ENCODE measurements at places on chromosomes 4 and X.

- no peak for DNase-seq
Observed at GRCh38 chr4:93658443-93658842, 170.1 kb upstream of the ATOH1 start.

GRCh38 chr4:54513204-54513603 is 144.6 kb upstream of the KIT start:
- no peak for DNase-seq

DNA sequence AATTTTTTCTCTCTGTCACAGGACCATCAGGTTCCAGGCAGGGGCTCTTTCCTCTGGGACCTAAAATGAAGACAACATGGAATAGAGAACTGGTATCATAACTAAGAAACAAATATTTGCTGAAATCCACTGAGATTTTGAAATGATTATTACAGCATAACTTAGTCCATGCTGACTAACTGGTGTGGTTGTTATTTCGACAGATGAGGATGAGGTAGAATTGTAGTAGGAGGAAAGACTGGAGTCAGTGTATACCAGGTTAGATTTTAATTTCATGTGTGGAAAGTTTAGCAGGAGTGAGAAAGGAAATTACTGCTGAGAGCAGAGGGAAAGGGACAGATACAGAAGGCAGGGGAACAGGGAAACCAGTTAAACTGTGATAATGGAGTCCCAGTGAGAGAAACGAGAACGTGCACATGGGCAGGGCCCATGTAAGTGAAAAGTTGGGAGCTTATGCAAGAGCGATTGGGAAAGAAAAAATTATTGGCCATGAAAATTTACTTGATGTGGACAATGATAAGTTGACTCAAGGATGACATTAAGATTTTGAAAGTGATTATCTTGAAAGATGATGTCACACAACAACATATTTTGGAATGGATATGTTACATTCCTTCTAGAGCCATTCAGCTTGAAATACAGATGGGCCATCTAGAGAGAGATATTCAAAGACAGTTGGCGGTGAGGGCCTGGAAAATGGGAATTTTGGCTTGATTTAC is 98.7 kb upstream of the DDIT4L start:
- DNase-seq: no peak

DNA sequence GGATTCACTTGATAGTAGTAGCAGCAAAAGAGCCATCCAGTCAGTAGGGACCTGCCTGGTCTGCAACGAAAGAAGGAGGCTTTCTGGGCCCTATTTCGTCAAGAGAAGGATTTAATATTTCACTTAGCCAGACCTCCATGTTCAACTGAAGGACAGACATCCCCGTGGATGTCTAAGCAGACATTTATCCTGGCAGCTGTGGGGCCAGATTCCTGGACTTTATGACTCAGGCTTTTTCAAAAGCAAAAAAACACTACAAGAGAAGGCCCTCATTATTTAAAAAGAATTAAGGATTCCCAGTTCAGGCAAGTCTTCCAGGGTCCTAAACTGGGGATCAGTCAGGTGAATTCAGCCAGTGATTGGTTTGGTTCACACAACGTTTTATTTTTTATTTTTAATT is 88.5 kb upstream of the TSPAN5 start:
- DNase-seq: no peak

DNA sequence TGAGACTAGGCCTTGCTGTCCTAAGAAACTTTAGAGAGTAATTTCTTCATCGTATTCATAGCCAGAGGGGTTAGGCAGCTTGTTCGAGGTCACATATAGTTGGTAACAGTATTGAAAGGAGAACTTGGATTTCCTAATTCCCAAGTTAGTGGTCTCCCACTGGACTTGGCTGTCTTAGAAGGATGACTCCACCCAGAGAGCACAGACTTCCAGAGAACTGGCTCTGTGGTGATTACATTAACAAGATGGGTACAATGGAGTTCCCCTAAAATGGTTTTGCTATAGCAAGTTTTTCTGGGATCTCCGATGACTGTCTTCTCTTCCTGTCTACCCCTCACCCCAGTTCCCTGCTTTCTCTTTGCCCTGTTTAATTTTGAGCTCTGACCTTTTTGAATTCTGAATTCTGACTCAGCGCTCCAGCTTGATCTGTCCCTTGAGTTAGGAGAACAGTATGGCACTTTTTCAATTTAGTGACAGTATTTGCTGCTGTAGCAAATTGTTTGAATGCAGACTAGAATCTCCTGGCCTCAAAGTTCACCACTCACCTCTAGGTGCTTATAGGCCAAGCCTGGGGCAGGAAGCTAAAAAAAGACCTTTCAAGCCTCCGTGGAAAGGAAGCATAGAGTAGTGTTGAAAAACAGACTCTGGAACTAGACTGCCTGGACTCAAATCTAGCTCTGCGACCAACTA is 6.9 kb downstream of the MSN start:
- DNase-seq: no peak

- DNase-seq: no peak
Observed at GRCh38 chr4:147052361-147052760, 106.7 kb upstream of the TTC29 start.

- DNase-seq: no peak
Observed at GRCh38 chr4:74062953-74063352, 24.5 kb upstream of the CXCL3 start.
